ENCODE measurements at places on chromosomes 16 and 17. TPM values are rescaled to one million over a fixed set of nuclear protein-coding genes. Genes with fewer than 3 reads are reported as not detected.

CACNG5 gene
- total RNA-seq = not detected

RND2 gene
- 4.3 TPM for total RNA-seq

MSL1 gene
- 77.0 TPM for total RNA-seq

ABCA10 gene
- 0.59 TPM for total RNA-seq

All from prostate gland (tissue), 2 donors.